ENCODE measurements at places on chromosomes 16 and 17.

DNA sequence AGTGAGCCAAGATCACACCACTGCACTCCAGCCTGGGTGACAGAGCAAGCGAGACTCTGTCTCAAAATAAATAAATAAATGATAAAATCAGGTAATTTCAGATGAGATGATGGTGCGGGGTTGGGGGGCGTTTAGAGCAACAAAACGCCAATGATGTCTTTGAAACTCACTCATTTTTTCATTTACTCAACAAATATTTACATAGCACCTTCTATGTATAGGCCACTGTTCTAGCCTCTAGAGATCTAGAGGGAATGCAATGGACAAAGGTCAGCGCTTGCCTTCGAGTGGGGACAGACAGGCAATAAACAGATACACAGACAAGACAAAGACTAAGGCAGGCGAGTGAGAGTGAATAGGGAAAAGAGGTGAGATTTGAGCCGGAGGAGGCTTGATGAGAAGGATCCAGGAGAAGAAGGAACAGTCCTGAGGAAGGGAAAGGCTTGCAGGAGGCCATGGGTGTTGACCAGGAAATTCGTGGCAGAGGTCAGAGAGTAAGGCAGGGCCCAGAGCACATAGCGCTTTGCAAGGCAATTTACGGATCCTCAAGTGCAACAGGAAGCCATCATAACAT, 14.1 kb downstream of the ALDH3A1 start:
- DNase-seq = no peak

GRCh38 chr16:77043076-77043475, 147.9 kb upstream of the MON1B start:
- DNase-seq = peak; percentile 27

DNA sequence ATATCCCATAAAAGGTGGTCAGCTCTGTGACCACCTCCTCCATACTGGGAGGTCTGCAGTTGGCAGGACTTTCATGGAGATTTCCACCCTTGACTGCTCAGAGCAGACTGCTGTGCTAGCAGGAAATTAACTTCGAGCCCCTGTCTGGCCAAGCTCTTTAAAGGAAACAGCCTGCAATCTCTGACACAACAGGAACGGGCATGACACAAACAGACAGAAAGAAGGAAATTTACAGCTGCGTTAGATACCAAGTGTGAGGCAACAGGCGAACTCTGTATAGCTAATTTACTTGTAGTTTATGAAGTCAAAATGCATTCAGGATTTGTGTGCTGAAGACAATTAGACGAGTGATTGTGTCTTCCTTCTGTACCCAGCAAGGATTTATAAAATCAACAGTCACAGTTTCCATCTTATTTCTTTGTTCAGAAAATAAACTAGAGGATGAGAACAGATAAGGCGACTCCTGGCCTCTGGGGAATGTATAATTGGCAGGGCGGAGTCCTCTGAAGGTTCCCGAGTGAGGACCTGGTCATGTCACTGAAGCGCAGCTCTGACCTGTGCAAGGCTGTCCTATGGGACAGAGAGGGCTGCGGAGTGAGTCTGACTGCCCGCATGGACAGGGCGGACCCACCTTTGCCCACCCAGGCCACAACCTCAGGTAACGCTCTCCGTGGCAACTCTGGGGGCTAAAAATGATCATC, 16.1 kb downstream of the WIPI1 start:
- no peak for DNase-seq

GRCh38 chr16:82187829-82188228, 17.8 kb upstream of the MPHOSPH6 start:
- peak; percentile 52 for DNase-seq

- DNase-seq = no peak
Observed at GRCh38 chr17:57782062-57782490, 37.0 kb upstream of the CCDC182 start.

GRCh38 chr16:49474741-49475140, 101.1 kb downstream of the C16orf78 start:
- DNase-seq = no peak

DNA sequence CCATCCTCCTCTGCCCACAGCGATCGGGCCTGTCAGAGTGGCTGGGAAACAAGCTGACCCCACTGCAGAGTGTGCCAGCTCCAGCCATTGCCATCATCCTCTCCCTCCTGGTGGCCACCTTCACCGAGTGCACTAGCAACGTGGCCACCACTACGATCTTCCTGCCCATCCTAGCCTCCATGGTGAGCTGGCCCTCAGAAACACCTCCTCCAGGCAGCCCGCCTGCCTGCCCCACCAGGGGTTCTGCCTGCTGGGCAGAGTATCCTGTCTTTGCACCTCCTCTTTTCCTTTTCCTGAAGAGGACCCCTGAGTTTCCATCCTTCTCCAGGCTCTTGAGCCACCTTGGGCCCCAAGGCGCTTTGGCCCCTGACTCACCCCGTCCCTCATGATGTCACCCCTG, 10.5 kb upstream of the FOXN1 start:
- DNase-seq = no peak

DNA sequence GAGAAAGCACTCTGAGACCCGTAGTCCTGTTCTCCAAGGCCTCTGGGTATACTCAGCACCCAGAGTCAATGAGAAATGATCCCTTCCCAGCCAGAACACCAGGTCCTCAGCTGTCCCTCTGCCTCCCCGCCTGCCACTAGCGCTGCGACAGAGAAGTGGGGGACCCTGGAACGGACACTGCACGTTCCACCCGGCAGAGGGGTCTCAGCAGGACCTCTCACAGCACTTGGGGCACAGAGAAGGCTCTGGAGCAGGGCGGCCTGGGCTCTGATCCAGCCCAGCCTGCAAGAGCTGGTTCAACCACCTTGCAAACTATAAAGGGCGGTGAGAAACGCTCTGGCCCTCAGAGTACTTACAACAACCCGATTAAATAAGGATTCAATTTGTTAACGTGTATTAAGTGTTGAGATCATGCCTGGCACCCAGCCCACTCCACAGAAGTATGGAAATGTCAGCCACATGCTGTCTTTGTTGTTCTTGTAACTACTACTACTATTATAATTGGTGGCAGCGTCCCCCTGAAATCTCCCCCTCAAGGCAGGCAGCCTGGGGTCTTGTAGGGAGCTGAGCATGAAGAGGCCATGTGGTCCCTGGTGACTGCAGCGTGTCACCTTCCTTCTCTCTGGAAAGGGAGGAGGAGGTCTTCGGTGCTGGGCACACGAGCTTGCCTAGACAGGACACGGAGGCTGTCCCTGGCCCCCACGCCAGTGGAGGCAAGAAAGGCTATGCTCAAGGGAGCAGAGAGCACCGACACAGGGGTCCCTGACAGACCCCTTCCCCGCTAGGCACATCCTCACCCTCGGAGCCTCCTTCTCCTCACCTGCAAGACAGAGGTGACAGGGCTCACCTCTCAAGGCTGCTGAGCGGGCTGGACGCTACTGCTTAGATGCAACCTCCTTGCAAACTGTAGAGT, 2.4 kb downstream of the OSGIN1 start:
- no peak for DNase-seq

DNA sequence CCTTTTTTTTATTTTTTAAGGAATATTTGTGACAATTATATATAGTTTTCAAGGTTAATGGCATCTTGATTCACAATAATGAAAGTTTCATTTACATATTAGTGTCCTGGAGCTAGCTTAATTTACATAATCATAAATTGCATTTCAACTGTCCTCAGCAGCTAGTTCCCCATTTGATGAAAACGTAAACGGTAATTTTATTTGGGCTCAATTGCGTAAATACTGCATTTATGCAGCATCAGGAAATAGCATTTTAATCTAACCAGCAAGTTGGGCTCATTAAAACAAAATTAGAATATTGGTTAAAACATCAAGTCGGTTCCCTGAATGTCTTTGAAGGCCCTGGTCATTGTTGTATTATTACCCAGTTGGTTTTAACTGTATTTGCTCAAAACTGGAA, 136.8 kb upstream of the CDH5 start:
- no peak for DNase-seq

DNA sequence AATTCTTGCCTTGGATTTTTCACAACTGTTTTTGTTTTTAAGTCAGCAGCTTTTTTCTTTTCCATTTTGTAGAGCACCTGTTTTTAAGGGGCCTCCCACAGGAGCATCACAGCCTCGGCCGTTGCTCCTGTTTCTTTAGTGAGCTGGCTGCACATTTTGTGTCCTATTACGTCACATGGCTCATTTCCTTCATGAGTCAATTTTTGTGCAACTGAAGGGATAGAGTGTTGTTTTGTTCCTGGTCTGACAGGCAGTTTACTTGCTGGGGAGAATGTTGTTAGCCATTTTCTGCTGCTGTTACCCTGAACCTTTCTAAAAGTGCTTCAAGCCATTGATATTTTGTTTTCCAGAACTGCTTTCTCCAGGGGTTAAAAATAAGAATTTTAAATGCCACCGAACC, 45.0 kb upstream of the CRISPLD2 start:
- DNase-seq = no peak

GRCh38 chr17:74037320-74037719, 166.2 kb upstream of the RPL38 start:
- DNase-seq = no peak

- no peak for DNase-seq
Observed at GRCh38 chr16:48053418-48053745, 102.4 kb downstream of the ABCC12 start.

DNA sequence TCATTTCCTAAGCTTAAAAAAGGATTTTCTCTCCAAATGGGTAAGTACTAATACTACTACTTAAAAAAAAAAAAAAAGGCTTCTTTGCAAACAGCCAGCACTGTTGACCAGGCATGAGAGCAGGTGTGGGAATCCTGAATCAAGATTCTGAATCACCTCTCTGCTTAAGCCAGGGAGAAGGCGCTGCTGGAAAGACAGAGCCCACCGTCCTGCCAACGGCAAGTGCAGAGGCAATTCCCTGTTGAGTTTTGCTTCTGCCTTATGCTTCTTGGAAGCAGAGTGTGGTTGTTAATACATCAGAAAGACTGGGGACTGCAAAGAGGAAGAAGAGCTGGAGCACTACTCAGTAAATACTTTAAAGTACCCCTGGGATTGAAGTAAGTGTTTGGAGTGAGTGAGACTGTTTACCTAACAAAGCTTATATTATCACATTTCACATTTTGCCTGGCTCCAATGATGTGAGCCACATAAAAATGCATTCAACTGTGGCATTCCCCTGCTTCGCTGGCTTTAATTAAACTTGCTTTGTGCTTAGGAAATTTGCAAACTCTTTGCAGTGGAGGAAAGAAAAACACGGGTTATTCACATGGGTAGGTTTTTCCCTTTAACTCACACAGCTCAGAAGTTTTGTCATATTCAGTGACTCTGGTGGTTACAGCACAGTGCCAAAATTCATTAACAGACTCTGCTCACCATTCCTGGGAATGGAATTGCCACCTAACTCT, 86.0 kb upstream of the KIF2B start:
- no peak for DNase-seq
